IMR-90 (cell line): ENCODE measurements at places on chromosomes 5 and 9. TPM values are rescaled to one million over a fixed set of nuclear protein-coding genes. Genes with fewer than 3 reads are reported as not detected.

- DNase-seq, result peak; percentile 29
Measured at GRCh38 chr5:60843936-60844905, at the start of gene ELOVL7. ELOVL7 (minus strand) TSS chr5:60844269; CDS start chr5:60787397, 56,872 bp downstream.

ADCY2 gene
- total RNA-seq, result not detected in 2 replicates

DNA sequence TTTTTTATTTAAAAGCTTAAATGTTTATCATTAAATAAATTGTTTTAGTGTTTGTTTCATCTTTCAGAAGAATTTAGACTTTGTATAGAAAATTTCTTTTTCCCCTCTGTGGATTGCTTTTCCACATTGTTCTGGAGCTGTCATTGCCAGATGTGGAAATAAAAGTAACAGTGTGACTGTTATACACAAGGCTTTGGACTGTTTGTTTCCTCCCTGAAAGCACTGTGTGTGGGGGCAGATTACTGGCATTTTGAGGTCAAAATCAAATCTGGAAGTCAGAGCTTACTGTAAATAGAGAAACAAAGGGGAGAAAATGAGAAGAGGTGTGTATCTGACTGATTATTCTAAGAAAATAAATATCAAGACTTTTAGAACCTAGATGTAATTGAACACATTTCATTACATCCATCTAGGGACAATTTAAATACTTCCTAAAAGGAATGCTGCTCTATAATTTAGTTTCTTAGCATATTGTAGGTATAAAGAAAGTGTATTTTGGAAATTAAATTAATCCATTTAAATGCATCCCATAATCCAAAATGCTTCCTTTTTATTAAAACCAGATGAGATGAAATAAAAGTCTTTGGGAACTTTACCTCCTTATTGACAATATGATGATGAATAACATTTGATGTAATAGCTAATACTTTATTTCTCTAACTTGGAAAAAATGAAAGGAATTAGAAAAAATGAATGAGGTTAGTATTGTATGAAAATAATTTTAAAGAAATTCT lies 51.9 kb downstream of the ERCC6L2 start:
- DNase-seq, result no peak

- DNase-seq, result peak; percentile 83
Measured at GRCh38 chr9:109903515-109904138, 123.6 kb downstream of the PALM2AKAP2 start.

AOPEP gene
- total RNA-seq, result 38.7 and 38.9 TPM in 2 replicates

PCDHB3 gene
- total RNA-seq, result under 0.01 and 0.18 TPM in 2 replicates

- DNase-seq, result peak; percentile 65
Measured at GRCh38 chr5:68285851-68286611, 70.5 kb downstream of the PIK3R1 start.

GRCh38 chr5:19988457-19988856 lies 457 bp upstream of the CDH18 start:
- no peak for DNase-seq

GRAMD2B gene
- total RNA-seq, result 15.8 and 20.3 TPM in 2 replicates

- peak; percentile 78 for DNase-seq
Measured at GRCh38 chr9:120886490-120886967, 9.5 kb upstream of the PHF19 start.

DNA sequence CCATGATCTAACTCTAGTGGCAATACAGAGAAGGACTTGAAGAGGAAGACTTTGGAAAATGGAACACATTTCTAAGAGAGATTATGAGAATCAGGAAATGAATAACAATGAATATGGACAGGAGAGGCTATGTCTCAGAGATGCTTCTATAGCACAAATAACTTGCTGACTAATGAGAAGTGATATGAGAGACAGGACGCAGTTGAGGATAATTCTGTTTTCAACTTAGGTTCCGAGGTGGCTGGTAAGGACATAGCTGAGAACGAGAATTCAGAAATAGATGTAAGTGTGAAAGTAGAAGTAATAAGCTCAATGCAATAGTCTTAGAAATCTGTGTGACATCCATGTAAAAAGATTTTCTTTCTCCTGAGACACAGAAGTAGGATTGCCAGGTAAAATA lies 358.1 kb upstream of the GRAMD2B start:
- DNase-seq, result no peak

- DNase-seq, result no peak
Measured at GRCh38 chr5:132808866-132809265, 4.2 kb upstream of the SOWAHA start.

DNA sequence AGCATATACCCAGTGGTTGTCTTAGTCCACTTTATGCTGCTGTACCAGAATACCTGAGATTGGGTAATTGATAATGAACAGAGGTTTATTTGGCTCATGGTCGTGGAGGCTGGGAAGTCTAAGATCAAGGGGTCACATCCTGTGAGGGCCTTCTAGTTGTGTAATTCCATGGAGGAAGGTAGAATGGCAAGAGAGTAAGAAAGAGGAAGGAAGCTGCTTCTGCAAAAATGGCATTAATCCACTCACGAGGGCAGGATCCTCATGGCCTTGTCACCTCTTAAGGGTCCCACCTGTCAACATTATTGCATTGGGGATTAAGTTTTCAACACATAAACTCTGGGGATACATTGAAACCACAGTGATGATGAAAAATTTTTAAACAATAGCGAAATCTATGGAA lies 17.0 kb downstream of the BTNL8 start:
- no peak for DNase-seq

GRCh38 chr9:116913536-116913935 lies 226.4 kb downstream of the TRIM32 start:
- no peak for DNase-seq

DNA sequence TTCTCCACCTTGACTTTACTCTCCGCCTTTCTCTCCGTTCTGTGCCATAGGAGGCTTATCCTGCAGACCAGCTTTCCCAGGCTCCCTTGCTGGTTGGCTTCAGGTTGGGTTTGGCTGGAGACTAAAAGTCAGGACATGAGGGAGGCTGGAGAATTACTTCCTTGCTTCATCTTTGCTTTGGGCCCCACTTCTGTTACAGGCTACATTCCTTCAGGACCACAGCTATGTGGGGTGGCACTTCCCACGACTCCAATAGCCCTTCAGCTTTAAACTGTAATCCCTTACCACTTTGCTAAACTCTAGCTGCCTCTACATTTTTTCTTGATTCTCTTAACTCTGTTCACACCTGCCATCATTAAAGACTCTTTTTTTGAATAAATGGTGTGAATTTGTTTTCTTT lies 186.7 kb upstream of the NR4A3 start:
- peak; percentile 10 for DNase-seq

OR1J2 gene
- total RNA-seq, result not detected in 2 replicates

ADAMTS16 gene
- 0.18 and 0.28 TPM in 2 replicates for total RNA-seq

- DNase-seq, result peak; percentile 46
Measured at GRCh38 chr9:133375116-133375723, 640 bp downstream of the SURF4 start.

DNA sequence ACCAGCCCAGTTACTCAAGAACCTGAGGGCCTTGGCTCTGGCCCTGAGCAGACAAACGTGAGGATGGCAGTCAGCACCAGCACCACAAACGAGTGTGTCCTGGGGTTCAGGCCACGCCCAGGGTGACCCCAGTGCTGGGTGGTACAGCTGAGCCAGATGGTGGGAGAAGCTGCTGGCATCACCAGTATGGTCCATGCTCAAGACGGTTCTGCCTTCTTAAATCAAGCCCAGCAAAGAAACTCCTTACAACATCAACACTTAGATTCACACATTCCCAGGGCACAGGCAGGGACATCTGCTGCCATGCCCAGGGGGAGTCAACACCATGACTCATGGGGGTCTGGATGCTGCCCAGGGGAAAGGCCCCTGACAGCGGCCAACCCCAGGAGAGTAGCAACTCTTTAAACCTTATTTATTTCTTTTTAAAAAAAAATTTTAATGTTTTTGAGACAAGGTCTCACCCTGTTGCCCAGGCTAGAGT lies 31.3 kb downstream of the IPPK start:
- DNase-seq, result no peak

ZER1 gene
- total RNA-seq, result 7.5 and 7.7 TPM in 2 replicates

- no peak for DNase-seq
Measured at GRCh38 chr5:178577376-178577839, 12.8 kb downstream of the COL23A1 start.

- peak; percentile 97 for DNase-seq
Measured at GRCh38 chr5:108801776-108802175, 54.1 kb downstream of the FER start.

BAAT gene
- under 0.01 TPM in 1 of 2 replicates, not detected in the other for total RNA-seq

- DNase-seq, result no peak
Measured at GRCh38 chr9:37626708-37627292, 24.0 kb upstream of the FRMPD1 start.

GRCh38 chr5:115930630-115931337 lies 31.5 kb upstream of the LVRN start:
- no peak for DNase-seq

- DNase-seq, result no peak
Measured at GRCh38 chr9:90579181-90579580, 63.4 kb downstream of the DIRAS2 start.

- peak; percentile 61 for DNase-seq
Measured at GRCh38 chr5:157100140-157100679, 8.6 kb downstream of the HAVCR2 start.

LHX6 gene
- total RNA-seq, result under 0.01 TPM in 2 replicates

KIF24 gene
- 2.5 and 3.0 TPM in 2 replicates for total RNA-seq

GRCh38 chr5:153559926-153560325 lies 69.5 kb downstream of the GRIA1 start:
- DNase-seq, result no peak

GRCh38 chr9:123691765-123692303 lies 238.1 kb downstream of the DENND1A start:
- no peak for DNase-seq

- DNase-seq, result no peak
Measured at GRCh38 chr5:177527595-177527994, 10.8 kb upstream of the DDX41 start.

GRCh38 chr9:133861086-133861485 lies 122.9 kb upstream of the SARDH start:
- no peak for DNase-seq

GRCh38 chr9:16257604-16258003 lies 612.9 kb downstream of the BNC2 start:
- no peak for DNase-seq

DNA sequence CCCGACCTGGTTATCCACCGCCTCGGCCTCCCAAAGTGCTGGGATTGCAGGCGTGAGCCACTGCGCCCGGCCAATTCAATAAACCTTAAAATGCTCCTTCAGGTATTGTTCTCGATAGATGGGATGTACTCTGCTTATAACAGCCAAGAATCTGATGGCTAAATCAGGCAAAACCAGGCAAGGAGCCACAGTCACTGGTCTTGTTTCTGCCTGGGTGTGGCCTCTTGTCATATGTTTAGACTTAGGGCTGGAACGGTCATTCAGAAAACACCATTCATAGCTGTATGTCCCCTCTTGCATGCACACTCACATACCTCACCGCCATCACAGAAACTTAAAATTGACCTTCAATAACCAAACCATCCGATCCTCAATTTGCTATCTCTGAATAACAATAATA lies 7.7 kb downstream of the FAM219A start:
- no peak for DNase-seq

USP20 gene
- 3.8 and 4.4 TPM in 2 replicates for total RNA-seq

GRCh38 chr9:109918339-109919163 lies 138.6 kb downstream of the PALM2AKAP2 start:
- DNase-seq, result no peak

ZDHHC11B gene
- not detected in 2 replicates for total RNA-seq

EGFLAM gene
- total RNA-seq, result 1.1 TPM in 2 replicates

GRCh38 chr9:16721972-16722371 lies 148.5 kb downstream of the BNC2 start:
- DNase-seq, result peak; percentile 30

- no peak for DNase-seq
Measured at GRCh38 chr5:169139480-169140050, 161.4 kb downstream of the SLIT3 start.

DNAH5 gene
- total RNA-seq, result 4.3 and 4.7 TPM in 2 replicates

DNA sequence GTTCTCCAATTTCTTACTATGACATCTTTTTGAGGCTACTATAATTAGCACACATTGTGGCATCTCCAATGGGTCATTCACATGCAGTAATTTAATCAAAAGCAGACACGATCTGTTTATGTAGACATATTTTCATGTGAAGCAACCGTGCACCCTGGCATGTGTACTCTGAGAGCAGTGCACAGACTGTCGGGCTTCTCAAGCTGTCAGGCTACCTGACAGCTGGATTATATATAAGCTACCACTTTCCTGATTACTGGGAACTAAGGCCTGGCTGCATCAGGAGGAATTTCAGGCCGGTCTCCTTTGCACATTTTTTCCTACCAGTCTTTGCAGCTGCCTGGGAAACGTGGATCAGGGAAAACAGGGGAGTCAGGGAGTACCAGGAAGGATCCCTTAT lies 197.5 kb downstream of the MAPKAP1 start:
- DNase-seq, result peak; percentile 87

DNA sequence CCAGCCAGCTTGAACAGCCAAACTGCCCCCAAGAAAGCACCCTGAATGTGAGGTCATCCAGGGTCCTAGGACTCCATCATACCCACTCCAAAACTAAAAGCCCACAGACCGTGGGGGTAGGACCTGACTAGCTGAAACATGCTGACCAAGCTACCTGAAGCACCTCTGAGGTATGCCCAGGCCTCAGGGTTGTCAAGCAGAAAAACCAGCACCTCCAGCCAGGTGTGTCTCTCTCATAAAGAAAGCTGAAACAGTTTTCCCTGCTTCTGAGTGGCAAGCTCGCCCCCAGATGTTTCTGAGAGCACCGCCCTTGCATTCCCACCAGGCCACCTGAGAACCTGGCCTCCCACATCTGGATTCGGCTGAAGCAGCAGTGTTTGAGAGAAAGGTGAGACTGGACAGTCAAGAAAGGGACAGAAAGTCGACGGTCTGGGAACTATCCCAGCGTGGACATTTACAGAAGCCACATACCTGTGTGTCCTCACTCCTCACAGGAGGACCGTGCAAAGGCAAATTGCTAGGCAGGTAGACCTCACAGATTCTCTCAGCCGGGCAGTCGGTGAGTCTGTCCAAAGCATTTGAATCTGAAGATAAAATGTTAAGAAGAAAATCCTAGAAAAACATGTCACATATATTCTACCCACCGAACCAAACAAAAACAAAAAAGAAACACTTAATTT lies 155.6 kb upstream of the RASEF start:
- no peak for DNase-seq

DNA sequence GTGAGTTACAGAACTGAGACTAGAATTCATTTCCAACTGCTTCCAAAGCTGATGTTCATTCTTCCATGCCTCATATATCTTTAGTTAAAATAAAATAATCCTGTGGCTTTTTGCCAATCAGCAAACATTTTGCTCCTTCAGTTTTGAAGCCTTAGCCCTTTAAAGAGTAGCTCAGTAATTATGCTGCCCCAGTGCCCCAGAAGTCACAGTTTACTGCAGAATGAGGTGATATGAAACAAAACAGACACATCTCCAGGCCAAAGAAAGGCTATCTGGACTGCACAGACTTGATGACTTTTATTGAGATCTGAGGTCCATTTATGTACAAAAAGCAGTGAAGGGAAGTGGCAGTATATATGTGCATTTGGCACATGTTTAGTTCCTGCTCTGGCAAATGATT lies 285.8 kb upstream of the ZNF462 start:
- DNase-seq, result no peak

GRCh38 chr5:147534172-147534951 lies 24.5 kb upstream of the DPYSL3 start:
- peak; percentile 77 for DNase-seq

WDR38 gene
- total RNA-seq, result not detected in 2 replicates

- DNase-seq, result no peak
Measured at GRCh38 chr9:16328349-16328748, 542.1 kb downstream of the BNC2 start.

SLC25A2 gene
- 0.28 TPM in 1 of 2 replicates, not detected in the other for total RNA-seq
